ENCODE measurements at places on chromosomes 7 and 10.

DNA sequence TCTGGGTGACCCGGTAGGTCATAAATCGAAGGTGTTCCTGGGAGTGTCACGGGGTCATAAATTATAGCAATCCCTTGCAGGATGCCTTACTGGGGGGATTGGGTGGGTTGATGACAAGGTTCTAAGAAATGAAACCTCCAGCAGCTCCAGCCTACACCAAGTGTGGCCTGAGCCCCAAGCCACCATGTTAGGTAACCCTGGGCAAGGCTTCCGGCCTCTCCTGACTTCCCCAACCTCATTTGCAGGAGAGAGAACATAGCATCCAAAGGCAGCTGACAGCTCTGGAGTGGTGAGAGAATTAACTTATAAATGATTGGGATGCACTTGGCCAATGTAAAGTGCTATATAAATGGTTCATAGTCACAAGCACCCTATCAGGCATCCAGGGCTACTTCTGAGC, 52.8 kb upstream of the TMEM273 start:
- DNase-seq, result peak; percentile 21

DNA sequence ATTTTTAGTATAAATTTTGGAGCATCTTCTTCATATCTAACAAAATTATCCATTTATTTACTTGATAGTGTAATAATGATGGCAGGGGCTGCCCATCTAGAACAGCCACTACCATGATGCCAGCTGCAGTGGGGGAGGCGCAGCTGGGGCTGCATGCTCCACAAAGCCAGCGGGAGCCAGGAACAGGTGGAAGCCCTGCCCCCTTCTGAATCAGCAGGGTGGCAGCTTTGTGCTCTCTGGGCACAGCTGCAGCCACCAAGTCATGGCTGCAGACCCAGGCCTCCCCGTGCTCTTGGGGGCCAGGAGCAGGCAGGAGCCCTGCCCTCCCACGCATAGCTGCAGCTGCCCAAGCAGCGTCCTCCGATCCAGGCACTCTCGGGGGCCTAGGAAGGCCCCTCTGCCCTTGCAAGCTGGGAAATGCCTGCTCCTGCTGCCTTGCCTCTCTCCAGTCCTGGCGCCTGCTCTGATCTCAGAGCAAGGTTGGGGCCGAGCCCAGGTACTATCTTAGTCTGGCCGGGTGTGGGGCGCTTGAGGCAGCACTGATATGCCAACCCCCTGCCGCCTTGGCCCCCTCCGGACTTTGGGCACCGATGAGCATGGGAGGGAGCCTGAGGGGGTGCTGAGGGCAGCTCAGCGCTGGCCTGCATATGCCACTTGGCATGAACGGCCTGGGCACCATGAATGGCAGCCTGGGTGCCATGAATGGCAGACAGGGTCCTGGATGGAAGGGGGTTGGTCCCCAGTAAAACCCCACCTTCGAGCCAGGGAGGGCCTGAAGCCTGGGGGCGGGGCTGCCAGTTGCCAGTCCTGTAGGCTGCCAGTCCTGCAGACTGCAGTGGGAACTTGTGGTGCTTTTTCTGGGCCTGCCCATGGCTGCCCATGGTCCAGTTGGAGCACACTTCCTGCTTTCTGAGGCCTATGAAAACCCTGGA, 1110.8 kb upstream of the POT1 start:
- no peak for DNase-seq

- DNase-seq, result no peak
Measured at GRCh38 chr7:70455925-70456324, 676.0 kb upstream of the GALNT17 start.

GRCh38 chr10:20327954-20328353, 511.7 kb downstream of the PLXDC2 start:
- DNase-seq, result peak; percentile 30

DNA sequence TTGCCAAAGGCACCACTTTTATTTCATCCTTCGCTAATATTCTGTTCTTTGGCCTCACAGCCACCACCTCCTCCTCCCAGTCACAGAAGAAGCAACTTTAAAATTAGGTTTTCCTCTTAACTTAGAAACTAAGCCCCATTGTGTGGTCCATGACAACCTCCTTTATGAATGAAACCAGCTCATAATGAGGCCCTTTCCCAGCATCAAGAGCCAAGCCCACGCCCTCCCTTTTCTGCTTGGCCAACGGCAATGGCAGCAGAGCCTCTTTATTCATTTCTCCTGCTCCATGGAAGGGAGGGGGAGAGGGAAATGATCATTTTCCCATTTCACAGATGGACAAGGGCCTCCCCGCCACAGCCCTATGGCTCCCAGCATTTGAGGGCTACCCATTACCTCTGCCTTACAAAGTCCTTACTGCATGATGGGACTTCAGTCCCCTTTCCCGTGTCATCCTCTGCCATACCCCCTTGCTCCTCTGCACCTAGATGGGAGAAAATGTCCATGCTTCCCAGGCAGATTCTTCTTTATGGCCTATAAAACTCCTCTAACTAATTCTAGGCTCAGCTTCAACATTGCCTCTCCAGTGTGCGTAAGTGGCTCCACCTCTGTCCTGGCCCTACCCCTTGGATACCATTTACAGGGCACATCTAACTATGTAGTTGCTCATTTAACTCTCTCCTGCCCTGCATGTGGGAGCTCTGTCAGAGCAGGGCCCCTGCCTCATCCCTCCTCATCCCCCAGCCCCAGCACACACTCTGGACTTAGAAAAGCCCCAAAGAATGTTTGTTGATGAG, 475.5 kb downstream of the RPS24 start:
- no peak for DNase-seq

DNA sequence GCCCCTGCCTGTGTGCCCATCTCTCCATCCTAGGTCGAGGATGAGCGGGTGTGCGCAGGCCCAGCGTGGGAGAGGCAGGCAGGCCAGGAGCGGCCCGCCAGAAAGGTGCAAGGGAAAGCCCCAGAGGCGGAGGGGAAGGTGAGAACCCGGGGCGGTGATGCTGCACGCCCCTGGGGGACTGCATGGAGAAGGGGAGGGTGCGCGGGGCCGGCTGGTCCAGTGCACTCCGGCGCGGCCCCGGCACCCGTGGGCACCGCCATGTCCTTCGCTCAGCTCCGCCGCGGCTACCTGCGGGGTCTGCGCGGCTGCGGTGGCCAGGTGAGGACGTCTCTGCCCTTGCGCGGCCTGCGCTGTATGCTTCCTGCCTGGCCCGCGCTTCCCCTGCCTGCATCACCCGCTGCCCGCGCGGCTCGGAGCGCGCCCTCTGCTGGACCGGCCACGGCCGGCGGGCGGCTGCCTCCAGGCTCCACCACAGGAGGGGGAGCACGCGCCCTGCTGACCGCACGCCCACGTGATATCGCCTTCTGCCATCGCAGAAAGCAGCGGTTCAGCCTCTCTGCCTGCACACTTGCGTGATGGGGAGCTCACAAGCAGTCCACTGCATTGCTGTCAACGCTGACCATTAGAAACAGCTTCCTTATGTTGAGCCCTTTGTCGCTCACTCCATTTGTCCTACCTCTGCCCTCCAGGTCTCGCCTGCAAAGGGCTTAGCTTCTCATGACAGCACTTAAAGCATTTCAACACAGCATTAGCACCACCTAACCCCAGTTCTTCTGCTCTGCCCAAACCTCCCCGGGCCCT, 73.9 kb downstream of the CXCL12 start:
- DNase-seq, result peak; percentile 91

DNA sequence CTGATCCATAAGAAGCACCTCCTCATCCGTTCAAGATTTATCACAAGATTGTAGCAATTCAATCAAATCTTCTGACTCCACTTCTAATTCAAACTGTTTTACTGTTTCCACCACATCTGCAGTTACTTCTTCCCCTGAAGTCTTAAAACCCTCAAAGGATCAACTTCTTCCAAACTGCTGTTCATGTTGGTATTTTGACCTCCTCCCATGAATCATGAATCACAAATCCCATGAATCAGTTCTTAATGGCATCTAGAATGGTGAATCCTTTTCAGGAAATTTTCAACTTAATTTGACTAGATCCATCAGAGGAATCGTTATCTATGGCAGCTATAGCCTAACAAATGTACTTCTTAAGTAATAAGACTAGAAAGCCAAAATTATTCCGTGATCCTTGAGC, 122.3 kb downstream of the IMMP2L start:
- no peak for DNase-seq

- peak; percentile 74 for DNase-seq
Measured at GRCh38 chr10:14605231-14605925, 169.3 kb downstream of the FAM107B start.

DNA sequence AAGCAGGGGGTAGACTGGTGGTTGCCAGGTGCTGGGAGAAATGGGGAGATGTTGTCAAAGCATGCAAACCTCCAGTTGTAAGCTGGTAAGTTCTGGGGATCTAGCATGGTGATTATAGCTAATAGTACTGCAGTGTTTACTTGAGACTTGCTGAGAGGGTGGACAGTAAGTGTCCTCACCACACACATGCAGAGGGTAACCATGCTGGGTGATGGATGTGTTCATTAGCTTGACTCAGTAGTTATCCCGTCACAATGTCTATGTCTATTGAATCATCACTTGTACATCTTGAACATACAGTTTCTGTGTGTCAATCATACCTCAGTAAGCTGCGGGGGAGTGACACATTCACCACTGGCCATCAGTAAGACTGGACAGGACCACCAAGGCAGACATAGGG, 42.1 kb downstream of the GSDME start:
- DNase-seq, result no peak

GRCh38 chr10:127349737-127350136, 153.3 kb upstream of the INSYN2A start:
- no peak for DNase-seq

DNA sequence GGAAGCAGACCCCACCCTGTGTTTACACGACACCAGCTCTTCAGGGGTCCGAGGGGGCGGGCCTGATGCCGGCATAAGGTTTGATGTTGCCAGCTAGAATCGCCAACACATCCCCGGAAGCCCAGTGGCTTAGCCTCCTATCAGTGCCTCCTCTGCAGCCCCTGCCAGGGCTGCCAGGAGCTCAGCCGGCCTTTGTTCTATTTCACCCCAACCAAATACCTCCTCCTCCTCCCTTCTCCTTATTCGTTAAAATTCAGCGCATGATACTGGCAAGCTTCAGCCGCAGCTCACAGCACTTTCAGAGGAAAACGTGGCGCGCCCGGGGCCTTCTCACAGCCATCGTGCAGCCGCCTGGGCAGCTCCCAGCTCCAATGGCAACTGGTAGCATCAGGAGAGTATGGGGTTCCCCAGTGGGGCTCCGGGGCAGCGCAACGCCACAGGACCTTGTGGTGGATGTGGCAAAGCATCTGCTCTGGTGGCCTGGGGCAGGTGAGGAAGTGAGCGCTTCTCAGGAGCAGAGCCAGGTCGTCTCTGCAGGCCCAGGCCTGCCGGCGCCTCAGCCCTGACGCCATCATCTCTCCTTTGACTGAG, 176.4 kb upstream of the RHEB start:
- no peak for DNase-seq

DNA sequence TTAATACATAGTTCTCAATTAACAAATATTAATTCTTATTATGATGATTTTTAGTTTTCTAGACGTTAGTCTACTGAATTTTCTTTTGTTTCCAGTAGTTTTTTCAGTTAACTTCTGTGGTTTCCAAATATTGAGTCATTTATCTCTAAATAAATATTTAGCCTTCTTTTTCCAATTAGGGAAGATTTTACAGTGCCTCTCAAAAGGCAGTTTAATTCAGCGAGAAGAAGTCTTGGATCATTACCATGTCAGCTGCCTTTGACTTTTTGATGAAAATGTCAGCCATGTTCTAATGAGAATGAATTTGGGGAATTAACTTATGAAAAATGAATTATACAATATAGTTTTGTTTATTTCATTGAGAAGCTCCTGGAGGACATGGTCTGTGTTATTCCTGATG, 90.0 kb downstream of the CDK14 start:
- DNase-seq, result no peak

GRCh38 chr7:27955596-27955995, 215.6 kb downstream of the TAX1BP1 start:
- no peak for DNase-seq

- DNase-seq, result no peak
Measured at GRCh38 chr10:88995156-88995876, 4.7 kb downstream of the FAS start.

- DNase-seq, result no peak
Measured at GRCh38 chr10:96097865-96098264, 32.2 kb upstream of the ZNF518A start.

DNA sequence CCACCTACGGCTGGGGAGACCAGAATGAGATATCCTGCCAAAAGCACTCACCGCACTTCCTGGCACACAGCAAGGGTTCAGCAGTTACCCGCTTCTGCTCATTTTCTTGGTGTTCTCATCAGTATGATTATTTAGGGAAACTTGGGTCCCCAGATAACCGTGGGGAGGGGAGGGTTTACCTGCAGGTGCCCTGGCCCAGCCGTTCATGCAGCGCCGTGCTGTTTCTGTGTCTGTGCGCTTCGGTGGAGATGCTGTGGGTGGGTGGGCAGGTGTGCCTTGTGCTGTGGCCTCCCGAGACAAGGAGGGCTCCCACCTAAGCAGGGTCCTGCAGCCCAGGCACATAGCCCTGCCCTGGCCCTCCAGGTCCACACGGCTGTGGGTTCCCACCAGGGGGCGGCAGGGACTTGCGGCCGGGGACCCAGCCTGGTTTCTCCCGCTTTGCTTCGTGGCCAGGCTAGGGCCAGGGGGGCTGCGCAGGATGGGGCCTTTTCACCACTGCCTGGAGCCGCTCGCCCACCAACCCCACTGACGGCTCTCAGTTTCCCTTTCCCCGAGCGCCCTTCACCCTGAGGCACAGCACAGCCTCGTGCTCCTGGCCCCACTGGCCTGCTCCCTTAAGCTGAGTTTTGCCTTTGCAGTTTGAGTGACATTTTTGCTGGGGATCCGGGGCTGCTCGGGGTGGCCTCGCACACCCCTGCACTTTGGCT, 78.5 kb downstream of the LHPP start:
- peak; percentile 57 for DNase-seq

DNA sequence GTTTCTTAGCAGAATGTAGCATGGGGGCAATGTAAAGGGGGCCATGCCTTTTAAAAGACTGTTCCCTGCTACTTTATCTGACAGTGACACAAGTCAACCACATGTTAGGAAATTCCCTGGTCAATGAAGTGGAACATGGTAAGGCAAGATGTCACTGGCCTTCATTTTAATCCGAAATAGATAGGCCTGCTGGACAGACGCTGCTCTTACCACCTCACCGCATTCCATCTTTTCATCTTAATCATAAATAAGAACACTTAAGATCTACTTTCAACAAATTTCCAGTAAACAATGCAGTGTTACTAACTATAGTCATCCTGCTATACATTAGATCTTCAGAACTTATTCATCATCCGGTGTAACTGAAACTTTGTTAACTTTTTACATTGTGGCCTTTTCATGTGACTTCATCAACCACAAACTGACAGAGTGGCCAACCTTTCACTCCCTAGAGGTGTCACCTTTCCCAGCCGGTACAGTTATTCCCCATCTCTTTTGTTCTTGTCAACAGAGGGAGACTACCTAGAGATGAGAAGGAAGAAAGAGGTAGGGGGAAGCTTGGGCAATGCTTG, 15.6 kb downstream of the ASB4 start:
- no peak for DNase-seq

GRCh38 chr7:105346593-105347322, 42.0 kb downstream of the SRPK2 start:
- DNase-seq, result peak; percentile 10

- no peak for DNase-seq
Measured at GRCh38 chr7:130488392-130489139, 3.3 kb upstream of the MEST start.
